ENCODE measurements at places on chromosomes 7 and 10.

GRCh38 chr10:112240441-112240840 lies 42.8 kb upstream of the TECTB start:
- DNase-seq, result no peak

- DNase-seq, result no peak
These were observed 20.0 kb downstream of the ZDHHC16 start for GRCh38 chr10:97465982-97466381.

DNA sequence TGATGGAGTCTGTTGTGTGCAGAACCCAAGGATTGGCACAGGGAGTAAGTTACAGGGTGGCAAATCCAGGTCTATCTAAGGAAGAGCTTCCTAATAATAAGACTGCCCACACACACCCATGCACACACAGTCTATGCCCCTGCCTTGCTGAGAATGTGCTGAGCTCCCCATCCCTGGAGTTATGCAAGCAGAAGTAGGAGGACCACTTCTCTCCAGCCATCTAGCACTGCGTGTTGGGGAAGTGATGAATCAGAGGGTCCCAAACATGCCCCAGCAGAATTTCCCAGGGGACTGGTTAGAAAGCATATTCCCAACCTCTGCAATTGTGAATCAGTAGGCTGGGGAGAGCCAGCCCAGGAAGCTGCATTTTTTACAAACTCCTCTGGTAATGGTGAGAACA lies 117.2 kb downstream of the CDH23 start:
- DNase-seq, result no peak

DNA sequence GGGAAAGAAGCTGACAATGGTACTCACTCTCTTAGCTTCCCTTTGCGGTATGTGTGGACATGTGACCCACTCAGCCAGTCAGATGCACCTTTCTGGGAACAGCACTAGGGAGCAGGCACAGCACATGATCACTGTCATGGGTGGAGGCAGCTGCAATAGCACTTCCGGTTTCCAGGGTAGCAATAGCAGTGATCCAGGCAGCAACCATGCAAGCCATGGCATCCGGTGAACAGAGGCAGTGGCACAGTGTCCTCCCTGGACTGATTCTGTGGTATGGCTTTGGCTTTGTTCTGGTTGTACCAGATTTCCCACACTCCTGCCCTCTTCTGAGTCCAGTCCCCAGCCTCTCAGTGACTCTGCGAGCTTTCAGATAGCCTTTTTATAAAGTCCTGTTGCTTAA lies 86.8 kb upstream of the NAMPT start:
- DNase-seq, result no peak

DNA sequence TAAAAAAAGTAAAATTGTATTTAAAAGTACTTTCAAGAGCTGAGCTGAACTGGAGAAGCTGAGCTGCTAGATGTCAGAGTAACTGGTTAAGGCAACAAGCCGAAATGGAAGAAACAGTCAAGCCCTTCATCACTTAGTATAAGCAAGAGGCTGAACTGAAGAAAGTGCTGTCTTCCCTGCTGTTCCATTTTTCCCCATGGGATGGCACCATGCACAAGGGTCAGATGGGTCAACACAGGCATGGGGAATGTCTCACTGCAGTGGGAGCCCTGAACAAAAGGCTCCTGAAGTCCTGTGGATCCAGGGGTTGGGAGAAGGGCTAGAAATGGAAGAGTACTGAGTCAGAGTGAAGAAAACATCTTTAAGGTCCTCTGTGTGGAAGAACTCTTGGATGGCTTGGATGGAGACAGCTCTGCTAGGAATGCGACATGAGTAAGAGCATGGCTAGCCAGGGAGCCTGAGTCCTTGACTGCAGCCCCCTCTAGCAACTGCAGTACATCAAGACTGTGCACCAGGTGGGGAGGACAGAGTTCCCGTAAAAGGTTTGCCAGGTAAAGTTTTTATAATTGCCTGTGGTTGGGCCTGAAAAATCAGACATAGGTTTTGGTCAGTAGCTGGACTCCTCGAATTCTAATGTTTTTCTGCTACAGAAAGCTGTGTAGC lies 348.3 kb downstream of the GPR158 start:
- DNase-seq, result no peak

DNA sequence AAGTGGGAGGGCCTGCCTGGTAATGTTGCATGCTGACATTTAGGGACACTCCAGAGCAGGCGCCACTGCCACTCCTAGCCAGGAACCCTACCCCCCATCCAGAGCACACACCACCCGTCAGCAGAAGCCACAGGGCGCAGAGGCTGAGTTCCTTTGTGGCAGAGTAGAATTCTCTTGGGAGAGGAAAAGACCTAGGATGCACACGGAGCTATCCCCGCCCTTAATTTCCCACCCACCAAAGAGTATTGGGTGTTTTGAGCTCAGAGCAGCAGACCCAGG lies 702 bp upstream of the INSYN2A start:
- DNase-seq, result no peak

- DNase-seq, result no peak
These were observed 24.6 kb downstream of the DIP2C start for GRCh38 chr10:664893-665292.

- no peak for DNase-seq
These were observed 2.2 kb downstream of the CDC123 start for GRCh38 chr10:12198156-12198555.

DNA sequence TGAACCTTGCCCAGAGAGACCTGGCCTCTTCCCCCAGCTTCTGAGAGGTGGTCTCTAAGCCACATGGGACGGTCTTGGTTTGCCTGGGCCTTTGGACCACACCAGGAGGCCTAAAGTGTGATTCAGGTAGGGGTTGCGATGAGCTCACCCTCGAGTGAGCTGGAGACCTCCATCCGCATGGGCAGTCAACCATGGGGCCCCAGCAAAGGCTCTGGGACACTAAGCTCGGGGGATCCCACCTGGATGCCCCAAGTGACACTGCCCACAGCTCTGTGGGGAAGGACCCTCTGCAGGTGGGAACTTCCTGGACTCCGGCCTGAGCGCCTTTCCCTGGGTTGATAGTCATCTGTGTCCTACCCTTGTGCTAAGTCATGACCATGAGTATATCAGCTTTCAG lies 57.1 kb upstream of the FAM20C start:
- DNase-seq, result peak; percentile 51

DNA sequence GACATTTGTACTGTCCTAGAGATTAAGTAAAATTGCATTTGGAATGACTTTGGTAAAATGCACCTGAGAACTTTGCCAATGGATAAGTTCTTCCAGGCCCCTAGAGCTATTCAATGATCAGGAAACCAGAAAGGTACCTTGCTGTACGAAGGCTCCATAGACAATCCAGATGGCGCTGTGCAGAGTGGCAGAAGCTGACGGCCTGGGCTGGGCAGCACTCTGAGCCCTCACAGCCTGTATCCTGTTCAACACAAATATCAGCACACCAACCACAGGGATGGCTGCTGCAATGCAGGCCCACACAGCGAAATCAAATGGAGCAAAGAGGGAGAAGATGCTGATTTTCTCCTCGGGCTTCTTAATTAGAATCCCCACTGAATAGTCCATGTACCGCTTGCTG lies 642.4 kb downstream of the GRID1 start:
- no peak for DNase-seq

DNA sequence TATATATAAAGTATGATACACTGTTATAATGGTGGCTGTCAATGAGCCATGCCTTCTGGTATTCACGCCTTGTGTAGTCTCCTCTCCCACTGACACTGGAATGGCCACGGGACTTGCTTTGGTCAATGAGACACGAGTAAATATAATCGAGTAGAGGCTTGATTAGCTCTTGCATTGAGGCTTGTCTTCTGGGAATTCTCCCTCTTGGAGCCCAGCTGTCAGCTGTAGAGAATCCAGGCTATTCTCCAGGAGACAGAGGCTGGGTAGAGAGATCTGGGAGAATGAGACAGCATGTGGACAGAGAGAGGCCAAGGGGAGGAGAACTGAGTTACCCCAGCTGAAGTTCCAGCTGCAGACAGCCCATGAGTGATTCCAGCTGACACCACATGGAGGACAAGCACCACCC lies 25.2 kb upstream of the PLCE1 start:
- no peak for DNase-seq

DNA sequence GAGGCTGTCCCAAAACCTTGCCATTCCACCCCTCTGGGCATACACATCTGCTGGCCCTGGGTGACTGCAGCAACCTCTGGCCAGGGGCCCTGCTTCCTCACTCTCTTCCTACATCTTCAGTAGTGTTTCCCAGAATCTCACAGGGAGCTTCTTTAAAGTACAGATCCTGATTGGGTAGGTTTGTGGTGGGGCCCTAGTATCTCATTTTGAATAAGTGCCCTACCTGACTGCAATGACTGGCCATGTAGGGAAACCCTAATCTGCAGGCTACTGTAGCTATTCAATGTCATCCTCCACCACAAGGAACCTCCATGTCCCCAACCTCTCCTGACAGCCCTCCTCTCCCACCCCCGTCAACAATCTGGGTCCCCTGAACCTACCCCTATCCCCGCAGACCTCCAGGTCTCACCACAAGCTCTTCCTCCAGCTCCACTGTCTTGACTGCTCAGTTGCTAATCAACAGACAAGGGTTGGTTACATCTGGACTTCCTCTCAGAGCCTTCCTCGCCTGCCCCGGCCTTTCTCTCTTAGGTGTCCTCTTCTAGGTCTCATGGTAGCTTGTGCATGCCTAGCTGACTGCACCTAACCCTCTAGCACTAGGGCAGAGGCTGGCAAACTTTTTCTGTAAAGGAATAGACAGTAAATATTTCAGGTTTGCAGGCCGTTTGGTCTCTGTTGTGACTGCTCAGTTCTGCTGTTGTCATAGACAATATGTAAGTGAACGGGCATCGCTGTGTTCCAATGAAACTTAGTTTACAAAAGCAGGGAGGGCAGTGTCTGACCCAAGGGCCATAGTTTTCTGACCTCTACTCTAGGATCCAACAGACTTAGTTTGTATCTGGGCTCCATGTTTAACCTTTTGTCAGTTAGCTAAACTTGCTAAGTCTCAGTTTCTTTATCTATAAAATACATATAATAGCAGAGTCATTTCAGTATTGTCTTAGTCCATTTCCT lies 121.1 kb downstream of the AOAH start:
- DNase-seq, result no peak

DNA sequence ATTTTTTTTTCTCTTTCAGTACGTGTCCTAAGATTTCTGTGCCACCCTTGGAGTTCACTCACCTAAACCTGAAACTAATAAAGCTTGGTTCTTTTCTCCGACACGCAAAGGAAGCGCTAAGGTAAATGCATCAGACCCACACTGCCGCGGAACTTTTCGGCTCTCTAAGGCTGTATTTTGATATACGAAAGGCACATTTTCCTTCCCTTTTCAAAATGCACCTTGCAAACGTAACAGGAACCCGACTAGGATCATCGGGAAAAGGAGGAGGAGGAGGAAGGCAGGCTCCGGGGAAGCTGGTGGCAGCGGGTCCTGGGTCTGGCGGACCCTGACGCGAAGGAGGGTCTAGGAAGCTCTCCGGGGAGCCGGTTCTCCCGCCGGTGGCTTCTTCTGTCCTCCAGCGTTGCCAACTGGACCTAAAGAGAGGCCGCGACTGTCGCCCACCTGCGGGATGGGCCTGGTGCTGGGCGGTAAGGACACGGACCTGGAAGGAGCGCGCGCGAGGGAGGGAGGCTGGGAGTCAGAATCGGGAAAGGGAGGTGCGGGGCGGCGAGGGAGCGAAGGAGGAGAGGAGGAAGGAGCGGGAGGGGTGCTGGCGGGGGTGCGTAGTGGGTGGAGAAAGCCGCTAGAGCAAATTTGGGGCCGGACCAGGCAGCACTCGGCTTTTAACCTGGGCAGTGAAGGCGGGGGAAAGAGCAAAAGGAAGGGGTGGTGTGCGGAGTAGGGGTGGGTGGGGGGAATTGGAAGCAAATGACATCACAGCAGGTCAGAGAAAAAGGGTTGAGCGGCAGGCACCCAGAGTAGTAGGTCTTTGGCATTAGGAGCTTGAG lies at the start of gene CFTR:
CFTR (plus strand) TSS at position 801 of the 830 bp plus-strand sequence. CDS start 70 bp downstream, outside the sequence.
- no peak for DNase-seq

DNA sequence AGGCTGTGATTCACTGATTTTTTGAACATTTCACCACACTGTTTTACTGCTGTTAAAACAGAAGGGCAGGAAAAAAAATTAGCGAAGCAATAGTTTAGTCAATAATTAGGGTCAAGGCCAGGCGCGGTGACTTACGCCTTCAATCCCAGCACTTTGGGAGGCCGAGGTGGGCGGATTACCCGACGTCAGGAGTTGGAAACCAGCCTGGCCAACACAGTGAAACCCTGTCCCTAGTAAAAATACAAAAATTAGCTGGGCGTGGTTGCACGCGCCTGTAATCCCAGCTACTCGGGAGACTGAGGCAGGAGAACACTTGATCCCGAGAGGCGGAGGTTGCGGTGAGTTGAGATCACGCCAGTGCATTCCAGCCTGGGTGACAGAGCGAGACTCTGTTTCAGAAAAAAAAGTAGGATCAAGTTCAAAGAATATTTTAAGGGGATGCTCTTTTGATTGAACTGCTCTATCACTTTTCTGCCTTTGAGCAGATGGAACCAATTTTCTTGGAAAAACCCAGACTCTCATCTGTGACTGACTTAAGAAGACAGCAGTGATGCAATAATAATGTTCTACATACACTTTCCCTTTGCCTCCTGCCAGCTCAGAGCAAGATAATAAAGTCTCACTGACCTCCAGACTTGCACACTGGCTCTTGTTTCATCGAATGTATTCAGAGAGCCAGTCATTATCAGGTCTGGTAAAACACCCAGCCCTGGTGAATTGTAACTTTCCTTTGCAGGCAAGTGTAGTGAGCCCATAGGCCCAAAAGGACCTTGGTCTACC lies 1.6 kb upstream of the PPA1 start:
- DNase-seq, result no peak

DNA sequence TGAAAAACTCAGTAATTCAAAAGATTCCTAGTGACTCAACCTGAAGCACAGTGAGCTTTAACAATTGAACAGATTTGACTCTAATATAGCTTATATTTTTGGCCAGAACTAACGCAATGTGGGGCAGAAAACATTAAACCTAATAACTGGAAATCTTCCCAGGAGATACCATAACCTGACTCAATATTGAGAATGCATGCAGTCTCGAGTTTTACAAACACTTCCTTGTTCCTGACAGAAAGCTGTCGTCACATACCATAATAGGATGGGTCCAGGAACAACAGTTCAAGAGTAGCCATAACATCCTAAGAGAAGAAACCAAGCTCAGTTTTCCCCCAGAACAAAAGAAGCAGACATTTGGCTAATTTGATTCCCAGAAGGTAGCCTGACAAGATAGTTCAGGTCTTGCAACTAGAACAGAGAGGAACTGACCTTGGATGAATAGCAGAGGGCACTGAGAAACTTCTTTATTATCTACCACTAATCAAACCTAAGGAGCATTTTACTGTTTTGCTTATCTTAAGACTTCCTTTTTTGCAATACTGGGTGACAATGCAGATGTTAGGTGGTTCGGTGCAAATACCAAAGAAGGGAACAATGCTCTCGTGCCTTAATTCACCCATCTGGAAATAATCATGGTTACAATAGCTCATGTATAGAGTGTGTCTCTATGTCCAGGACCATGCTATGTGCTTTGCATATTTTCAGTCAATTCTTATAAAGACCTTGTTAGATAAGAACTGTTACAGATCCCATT lies 38.6 kb upstream of the ACSL5 start:
- no peak for DNase-seq

- no peak for DNase-seq
These were observed 997 bp upstream of the ZNF138 start for GRCh38 chr7:64793106-64793755.

Measured in activated effector memory CD4-positive, alpha-beta T cell treated with anti-CD3 and anti-CD28 coated beads, Interleukin-2, amount 50 U/mL, for 16 hours (primary cell).